ENCODE measurements at places on chromosomes 16 and 17.

GRCh38 chr17:74601944-74602572, 10.0 kb upstream of the CD300LD start:
- peak; percentile 36 for DNase-seq

DNA sequence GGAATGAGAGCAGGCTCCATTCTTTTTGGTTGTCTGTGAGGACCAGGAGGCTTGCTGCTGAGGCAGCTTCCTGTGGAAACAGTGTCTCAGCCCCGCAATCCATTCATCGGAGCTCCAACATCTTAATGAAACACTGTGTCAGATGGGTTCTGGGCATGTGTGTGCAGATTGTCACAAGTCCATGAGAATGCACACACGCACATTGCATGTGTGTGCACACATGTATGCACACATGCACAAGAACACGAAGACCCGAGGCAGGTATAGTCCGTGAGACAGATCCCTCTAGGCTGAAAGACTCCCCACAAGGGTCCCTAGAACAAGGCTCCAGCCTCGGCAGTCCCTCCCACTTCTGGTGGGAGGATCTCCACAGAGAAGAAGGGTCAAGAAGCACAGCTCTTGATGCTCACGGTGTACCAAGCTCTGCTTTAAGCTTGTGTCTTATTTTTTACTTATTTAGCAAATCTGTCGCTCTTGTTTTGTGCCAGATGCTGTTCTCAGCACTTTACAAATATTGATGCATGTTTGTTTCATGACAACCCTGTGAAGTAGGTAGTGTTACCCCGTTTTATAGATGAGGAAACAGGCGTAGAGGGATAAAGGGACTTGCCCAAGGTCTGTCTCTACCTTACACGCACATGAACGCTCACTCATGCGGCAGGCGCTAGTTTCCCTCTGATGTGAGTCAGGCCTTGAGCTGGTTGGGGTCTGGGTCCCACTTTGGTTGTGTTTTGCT, 213.1 kb downstream of the SEC14L1 start:
- no peak for DNase-seq

DNA sequence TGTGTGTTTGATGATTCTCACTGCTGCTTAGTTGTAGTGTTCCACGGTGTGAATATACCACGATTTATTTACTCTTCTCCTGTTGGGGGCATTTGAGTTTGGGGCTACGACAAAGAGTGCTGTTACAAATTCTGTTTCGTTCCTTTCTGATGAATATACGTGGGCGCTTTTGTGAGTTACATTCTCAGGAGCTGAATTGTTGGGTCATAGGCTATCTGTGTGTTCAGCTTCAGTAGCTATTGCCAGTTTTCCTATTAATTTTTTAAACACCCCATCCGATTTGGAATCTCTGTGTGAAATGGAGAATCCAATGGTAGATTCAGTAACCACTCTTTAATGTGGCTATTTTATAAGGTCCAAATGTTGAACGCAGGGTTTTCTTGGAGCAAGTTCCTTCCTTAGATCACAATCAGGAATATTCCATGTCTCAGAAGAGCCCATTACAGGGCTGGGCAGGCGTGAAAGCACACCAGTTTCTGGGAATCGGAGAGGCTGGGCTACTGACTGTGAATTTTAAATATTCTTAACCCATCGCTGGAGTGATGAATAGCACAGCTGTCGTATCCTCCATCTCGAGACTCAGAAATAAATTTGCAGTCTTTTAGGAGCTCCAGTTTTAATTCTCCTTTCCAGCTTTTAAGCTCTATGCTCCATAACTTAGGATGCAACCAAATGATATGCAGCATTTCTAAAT, 115.9 kb downstream of the PITPNC1 start:
- DNase-seq: peak; percentile 36

DNA sequence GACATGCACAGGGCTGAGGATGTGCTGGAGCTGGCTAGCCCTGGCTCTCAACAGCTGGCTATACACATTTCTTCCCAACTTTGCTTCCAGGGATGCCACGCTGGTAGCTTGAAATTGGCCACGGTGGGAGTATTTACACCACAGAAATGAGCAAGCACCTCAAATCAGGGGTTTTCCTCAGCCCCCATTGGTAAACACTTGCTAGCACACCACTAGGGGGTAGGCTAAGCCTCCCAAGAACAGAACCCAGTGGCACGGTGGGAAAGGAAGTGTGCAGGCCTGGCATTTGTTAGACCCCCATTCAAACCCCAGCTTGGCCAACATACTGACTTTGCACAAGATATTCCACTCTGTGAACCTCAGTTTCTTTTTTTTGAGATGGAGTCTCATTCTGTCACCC, 12.9 kb downstream of the DRC3 start:
- DNase-seq: no peak

- DNase-seq: no peak
Observed at GRCh38 chr17:68455901-68456338, 1.4 kb downstream of the WIPI1 start.

- no peak for DNase-seq
Observed at GRCh38 chr17:16398270-16399267, 16.8 kb upstream of the TRPV2 start.

GRCh38 chr16:35753559-35754390, 2294.4 kb downstream of the TP53TG3F start:
- DNase-seq: no peak

GRCh38 chr17:36205637-36206485, 5.0 kb upstream of the CCL4L2 start:
- DNase-seq: no peak

- no peak for DNase-seq
Observed at GRCh38 chr17:66643815-66644710, 190.9 kb upstream of the CACNG5 start.

DNA sequence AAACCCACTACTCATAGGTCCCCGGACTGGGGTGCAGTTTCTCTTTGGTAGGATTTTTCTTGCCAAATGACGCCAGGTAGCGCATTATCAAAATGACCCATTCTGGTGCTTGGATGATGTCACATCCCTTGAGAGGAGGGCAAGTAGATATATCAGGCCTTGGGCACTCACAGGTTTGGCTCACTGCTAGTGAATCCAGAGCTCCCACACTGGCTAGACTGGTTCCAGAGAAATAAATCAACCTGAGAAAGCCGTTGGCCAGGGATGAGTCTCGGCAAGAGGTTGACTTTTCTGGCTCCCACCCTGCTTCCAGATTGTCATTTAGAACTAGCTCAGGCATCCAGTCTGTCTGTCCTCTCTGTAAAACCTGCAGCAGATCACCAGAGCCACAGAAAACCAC, 188.4 kb upstream of the MAF start:
- DNase-seq: no peak

DNA sequence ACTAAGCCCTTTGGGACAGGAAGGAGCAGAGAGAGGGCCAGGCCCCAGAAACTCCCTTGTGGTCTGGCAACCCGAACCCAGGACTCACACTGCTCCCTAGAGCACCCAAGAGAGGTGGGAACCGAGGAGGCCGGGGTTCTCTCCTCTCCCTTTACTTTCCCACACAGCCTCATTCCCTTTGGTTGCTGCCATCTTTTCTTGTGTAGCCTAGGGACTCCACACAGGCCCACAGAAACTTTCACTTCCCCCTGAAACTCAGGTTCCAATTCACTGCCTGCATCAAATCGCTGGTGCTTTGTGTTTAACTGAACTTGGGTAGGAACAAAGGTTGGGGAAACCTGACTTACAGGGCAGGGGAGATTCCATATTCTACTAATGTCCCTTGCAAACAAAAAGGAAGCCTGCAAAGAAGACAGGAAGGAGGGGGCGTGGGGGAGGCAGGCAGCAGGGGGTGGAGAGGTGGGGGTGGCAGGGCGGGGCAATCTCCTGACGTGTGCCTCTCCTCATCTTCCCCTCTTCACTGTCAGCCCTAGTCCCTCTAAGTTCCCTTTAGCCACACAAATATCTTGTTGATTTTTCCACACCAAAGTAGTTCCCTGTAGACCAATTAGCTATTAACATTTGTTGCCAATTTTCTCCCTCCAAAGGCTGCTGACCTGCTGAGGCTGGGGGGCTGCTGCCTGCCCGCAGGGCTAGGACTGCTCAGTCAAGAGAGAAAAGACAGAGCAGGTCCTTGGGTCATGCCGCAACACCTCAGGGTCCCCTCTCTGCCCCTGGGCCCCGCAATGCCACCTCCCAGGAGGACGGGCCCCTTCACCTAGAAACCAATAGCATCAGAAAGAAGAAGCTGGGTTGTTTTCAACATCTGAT, 8.0 kb downstream of the ST3GAL2 start:
- no peak for DNase-seq

- DNase-seq: no peak
Observed at GRCh38 chr16:85842848-85843247, 43.4 kb downstream of the COX4I1 start.

DNA sequence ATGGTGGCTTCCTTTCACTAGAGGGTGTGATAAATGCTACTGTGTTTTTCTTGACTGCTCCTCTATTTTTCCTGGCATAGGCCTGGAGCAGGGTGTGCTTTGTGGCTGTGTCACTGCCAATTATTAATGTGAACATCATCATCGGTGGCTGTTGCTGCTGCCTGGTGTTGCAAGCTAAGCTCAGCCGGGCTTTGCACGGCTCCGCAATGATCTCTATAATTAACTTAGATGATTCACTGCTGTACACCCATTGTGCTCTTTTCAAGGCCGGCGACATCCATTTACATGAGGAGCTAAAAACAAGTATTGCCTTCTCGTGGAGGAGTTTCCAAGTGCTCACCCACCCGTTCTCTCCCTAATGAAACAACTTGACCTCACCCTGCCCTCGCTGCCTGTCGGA, 160.1 kb upstream of the IRX3 start:
- peak; percentile 66 for DNase-seq

- no peak for DNase-seq
Observed at GRCh38 chr16:74825941-74826340, 51.3 kb upstream of the FA2H start.

GRCh38 chr16:2614761-2615191, 67.5 kb upstream of the KCTD5 start:
- no peak for DNase-seq

DNA sequence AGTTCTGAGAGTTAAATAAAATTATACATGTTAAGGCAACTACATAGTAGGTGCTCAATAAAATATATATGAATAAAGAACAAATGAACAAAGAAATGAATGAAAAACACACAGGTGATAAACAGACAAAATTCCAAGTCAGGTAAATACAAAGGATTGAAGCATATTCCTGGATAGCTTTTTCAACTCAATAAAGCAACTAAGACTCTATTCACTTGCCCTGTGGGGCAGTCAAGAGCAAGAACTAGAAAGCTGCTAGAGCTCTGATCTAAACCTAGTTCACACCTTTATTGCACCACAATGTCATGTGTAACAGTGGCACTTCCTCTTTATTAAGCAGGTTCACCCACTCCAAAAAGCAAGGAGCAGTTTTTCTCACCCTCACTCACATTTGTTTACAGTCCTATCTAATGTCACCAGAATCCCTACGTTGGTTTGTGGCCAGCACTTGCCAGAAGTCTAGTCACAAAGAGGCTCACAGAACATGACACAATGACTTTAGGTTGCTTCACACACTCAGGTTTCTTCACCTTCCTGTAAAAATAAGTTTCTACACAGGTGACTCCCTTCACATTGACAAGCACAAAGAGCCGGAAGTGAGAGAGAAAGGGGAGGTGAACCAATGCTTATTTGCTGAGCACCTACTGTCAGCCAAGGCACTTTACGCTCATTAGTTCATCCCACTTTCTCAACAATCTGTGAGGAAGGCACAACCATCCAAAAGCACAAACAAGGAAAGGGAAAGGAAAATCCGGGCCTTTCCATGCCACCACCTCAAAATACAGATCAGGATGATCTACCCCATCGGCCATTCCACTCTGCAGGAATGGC, 70.8 kb downstream of the XPO6 start:
- no peak for DNase-seq

- DNase-seq: no peak
Observed at GRCh38 chr17:42284566-42284965, 3.7 kb upstream of the STAT5A start.

DNA sequence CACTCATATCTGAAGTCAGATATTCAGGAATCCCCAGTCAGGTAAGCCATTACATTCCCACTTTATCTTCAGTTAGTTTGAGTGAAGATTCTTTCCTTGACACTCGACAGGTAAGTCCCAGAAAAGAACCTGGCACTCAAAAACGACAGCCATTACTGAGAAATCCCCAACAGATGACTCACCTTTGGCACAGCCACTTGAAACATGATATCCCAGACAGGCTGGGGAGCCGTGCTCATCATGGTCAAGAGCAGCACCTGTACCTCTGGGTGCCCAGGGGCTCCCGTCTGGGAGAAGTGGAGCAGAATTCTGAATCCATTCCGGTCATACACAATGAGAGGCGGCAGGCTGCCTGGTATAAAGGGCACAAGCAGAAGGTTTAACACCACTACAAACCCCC, 16.8 kb upstream of the COG7 start:
- no peak for DNase-seq

- DNase-seq: peak; percentile 96
Observed at GRCh38 chr16:912684-913613, 57.8 kb downstream of the LMF1 start.

- peak; percentile 59 for DNase-seq
Observed at GRCh38 chr17:31392002-31392855, 754 bp downstream of the RAB11FIP4 start.

- DNase-seq: no peak
Observed at GRCh38 chr17:2222901-2223616, 80.5 kb downstream of the SMG6 start.

- DNase-seq: no peak
Observed at GRCh38 chr17:12530161-12530560, 135.5 kb upstream of the MYOCD start.

GRCh38 chr16:57795431-57795878, 6.8 kb downstream of the KIFC3 start:
- peak; percentile 66 for DNase-seq

- DNase-seq: peak; percentile 33
Observed at GRCh38 chr17:40068129-40068581, 5.4 kb downstream of the THRA start.

GRCh38 chr17:77613218-77613617, 345.3 kb upstream of the TNRC6C start:
- DNase-seq: no peak

DNA sequence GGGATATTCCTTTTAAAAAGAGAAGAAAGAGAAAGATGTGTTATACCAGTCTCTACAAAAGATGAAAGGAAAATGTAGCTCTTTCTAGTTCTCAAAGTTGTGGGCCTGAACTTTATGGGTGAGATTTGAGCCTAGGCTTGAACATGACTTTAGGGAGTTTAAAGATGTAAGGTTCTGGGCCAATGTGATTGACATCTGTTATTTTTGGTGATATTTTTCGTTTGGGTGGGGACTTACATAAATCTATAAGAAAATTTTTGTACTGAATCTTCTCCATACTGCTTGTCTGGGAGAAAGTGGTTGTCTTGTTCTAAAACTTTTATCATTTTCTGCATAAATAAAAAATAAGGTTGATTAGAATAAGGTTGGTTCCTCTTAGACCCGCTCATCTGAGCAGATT, 4.8 kb downstream of the PRKCA start:
- no peak for DNase-seq

- no peak for DNase-seq
Observed at GRCh38 chr16:836221-836620, 35.7 kb upstream of the GNG13 start.

- no peak for DNase-seq
Observed at GRCh38 chr17:55433029-55433628, 11.5 kb upstream of the MMD start.
